ENCODE measurements at places on chromosomes 4 and X.

GRCh38 chr4:98625920-98626319, 32.5 kb downstream of the TSPAN5 start:
- DNase-seq = no peak

DNA sequence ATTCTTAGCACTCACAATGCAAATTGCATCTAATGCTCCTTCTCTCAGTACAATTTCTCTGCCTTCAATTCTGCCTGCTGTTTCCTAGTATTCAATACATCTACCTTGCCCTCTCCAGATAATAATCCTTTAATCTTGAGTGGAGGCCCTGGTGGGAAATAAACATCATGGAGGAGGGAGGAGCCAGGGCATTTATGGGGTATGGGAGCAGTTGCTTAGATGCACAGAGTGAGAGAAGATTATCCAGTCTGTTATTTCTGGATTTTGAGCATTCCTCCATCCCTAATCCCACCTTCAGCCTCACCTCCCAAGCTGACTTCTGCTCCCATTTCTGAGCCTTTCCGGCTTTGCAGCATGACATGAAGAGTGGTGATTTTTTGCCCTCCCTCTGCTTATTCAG, 127.9 kb upstream of the PPP3CA start:
- DNase-seq = no peak

- DNase-seq = no peak
These were observed 49.3 kb downstream of the PAQR3 start for GRCh38 chr4:78889955-78890354.

GRCh38 chr4:38751341-38752010, 31.3 kb downstream of the TLR10 start:
- no peak for DNase-seq

DNA sequence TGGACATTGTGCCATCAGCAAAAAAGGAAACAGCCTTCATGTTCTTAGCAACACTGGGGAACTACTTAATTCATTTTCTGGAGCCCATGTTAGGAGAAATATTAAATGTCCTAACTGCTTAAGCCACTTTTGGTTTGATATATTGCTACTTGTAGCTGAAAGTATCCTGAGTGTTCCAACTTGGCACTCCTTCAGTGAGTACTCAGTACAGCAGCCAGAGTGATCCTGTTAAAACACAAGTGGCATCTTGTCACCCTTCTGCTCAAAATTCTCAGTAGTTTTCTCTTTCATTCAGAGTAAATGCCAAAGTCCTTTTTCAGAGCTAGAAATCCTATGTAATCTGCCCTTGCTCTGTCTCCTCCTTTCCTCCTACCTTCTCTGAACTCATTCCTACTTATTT, 522.0 kb downstream of the GRID2 start:
- DNase-seq = no peak

DNA sequence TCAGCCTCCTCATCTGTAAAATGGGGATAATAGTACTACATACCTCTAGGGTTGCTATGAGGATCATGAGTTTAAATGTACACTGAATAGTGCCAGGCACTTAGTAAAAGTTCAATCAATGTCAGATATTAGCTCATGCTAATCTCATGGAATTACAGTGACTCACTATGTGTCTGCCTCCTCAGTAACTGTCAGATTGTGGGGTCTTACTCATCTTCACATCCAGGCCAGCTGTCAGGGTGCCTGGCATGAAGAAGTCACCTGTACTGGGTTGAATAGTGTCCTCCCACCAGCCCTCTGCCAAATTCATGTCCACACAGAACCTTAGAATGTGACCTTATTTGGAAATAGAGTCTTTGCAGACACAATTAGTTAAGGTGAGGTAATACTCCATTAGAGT, 54.3 kb upstream of the STIM2 start:
- no peak for DNase-seq

GRCh38 chrX:131747173-131747572, 203.3 kb downstream of the OR13H1 start:
- DNase-seq = no peak

DNA sequence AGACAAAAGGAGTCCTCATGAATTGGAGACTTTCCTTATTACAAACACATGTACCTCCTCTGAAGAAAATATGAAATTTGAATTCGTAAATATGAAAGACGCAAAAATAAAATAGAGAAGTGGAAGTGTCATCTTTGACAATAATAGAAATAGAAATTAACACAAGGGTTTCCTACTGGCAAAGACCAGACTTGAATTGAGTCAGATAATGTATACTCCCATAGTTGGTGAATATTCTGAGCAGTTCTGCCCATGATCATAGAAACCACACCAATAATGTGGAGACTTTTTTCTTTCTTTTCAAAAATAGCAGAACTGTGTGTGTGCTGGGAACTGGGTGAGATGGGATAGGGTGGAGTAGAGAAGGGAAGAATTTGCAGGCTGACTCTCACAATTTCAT, 277.7 kb upstream of the TET2 start:
- no peak for DNase-seq

DNA sequence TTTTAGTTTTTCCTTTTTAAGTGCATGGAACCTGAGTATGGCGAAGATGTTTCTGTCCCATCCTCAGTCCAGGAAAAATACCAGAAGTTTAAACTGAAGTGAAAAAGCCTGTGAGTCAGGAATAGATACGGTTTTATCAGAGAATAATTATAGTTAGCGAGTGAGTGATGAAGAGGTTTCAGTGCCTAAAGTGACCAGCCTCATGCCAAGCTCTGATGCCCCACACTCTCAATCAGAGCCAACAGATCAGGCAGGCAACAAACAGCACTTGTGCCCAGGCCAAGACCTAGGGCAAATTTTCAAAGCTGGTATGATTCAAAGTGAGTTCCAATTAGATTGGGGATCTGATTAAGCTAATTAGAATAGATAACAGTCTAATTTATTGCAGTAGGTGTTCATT, 212.8 kb upstream of the NRK start:
- no peak for DNase-seq

DNA sequence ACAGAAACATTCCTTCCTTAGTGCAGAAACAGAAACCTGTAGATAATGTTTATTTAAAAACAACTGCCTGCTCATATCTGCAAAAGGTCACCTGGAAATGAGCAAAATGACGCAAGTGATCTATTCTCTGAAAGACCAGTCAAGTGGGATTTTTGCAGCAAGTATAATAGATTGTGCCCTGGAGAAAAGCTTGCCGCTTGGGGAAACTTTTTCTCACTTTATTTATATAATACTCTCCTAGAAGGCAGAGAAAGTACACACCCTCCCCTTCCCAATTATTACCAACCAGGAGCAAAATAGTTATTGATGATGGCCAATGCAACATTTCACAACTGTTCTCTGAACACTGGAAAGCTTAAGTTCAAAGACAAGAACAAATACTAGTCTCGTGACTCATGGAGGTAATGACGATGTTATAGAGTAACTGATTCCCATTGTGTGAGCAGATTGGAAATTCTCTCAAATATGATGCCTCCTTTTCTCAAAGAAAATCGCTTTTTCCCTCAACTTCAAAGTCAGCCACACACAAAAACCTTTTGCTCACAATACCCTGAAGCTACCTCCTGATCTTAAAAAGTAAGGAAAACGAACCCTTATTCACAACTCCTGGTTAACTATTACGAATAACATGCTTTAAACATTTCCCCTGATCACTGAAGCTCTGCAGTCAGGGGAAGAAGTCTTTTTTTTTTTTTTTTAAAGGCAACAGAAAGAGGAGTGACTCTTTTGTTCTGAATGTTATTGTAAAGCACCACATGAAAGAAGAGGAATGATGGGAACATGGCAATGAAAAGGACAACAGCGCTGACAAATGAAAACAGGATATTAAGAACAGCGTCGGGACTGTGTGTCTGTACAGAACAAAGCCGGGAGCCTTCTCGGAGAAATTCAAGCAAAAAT, 41.0 kb downstream of the MID1 start:
- DNase-seq = no peak

DNA sequence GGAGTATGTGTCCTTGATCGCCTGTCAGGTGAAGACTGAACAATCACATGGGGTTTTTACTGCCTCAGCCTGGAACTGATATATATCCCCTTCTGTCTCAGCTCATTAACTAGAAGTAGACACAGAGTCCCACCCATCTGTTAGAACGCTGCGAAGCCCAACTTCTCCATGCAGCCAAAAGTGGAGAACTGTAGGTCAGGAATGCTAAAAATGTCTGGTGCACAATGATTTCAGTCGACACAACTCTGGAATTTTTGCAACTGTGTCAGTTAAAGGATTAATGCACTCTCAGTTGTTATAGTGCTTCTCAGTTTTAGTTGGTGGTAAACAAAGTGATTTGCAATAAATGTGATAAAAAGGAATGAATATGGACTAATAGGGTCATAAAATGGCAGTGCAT, 287.2 kb downstream of the INPP4B start:
- DNase-seq = no peak

- no peak for DNase-seq
These were observed 44.0 kb upstream of the TLR2 start for GRCh38 chr4:153639833-153640802.

GRCh38 chrX:108261549-108262203, 170.1 kb downstream of the ATG4A start:
- DNase-seq = no peak

- no peak for DNase-seq
These were observed 821.2 kb downstream of the RPA4 start for GRCh38 chrX:97704881-97705280.

- no peak for DNase-seq
These were observed 149.2 kb upstream of the TEX13C start for GRCh38 chrX:125170459-125170858.

DNA sequence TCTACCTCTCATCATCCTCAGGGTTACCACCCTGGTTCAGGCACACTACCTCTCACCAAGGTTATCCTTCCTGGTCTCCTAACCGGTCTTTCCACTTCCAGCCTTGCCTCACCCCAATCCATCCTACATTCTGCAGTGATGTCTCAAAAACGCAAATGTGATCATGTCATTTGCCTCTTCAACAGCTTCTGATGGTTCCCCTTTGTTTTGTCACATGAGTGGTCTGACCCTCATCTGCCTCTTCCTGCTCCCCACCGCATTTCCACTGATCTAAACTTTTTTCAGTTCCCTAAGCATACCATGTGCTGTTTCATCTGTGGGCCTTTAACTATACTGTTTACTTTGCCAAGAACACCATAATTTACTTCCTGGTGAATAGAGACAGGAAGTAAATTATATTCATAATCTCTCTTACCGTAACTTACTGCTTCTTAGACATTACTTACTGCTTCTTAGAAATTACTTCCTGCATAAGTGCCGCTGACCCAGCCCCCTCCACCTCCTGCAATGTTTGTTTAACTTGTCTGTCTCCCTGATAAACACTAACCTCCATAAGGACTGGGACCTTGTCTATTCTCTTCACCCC, 27.1 kb upstream of the NSUN7 start:
- no peak for DNase-seq

DNA sequence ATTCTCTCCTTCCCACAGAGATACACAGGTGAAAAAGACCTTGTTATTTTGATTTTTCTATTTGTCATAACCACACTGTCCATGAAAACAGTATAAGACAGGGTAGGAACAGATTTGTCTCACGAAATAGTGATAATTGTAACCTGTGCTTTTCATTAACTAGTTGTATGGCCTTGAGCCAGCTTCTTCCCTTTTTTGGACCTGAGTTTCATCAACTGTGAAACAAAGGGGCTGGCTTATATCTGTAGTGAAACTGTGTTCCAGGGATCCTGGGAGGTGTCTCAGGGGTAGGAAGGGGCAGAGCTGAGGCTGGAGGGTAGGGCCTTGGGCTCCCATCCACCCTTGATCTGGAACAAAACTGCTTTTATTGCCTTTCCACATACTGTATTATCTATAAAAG, 50.9 kb downstream of the MED28 start:
- DNase-seq = no peak

DNA sequence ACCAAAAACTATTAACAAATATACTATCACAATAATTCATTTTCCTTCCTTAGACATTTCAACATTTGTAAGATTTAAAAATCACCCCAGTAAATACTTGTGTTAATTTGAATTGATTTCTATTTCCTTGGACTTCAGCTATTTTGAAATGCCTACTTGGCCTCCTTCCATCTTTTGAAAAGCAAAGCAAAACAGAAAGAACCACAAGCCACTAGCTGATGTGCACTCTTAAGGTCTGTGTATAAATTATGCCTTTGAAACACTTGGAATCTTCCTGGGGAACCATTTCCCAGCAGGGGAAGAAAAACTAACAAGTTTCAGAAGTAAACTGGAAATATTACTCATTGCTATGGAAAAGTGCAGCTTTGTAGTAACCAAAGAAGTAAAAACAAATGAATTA, 139.8 kb downstream of the CLCN4 start:
- no peak for DNase-seq

DNA sequence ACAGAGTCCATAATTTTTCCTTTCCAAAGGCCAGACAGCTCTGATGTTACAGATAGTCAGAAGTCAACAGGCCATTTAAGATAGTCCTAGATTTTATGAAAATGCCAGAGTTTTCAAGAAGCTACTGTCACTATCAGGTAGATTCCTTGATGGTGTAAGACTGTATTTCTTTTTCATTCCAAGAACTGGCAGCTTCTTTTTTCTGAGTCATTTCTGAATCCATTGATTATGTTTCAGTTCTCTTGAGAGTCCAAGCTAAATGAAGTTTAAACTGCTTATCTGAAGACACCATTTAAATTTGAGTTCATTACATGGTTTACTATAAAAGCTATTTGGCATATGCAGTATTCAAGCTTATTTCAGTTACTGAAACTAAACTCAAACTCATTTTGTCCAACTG, 44.6 kb downstream of the RASSF6 start:
- DNase-seq = no peak

GRCh38 chr4:78922207-78922606, 17.0 kb downstream of the PAQR3 start:
- DNase-seq = no peak

GRCh38 chr4:77652237-77652897, 46.7 kb downstream of the CXCL13 start:
- DNase-seq = no peak

DNA sequence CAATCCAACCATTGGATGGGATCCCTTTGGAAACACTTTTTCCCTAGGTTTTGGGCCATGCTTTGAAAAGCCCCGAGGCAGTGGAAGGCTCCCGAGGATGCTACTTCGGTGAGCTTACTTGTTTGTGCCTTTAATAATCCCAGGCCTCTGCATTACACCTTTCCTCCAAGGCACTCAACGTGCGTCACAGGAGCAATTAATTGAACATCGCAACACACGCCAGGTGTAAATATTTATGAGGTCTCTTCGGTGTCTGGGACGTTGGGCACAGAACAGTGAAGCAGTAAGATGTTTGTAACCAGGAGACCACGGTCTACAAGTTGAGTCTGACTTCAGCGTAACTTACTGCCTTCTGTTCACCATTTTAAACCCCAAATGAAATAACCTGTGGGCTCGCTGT, 97.3 kb downstream of the CLNK start:
- no peak for DNase-seq

GRCh38 chrX:94908171-94908570, 1234.2 kb downstream of the FAM133A start:
- DNase-seq = no peak

DNA sequence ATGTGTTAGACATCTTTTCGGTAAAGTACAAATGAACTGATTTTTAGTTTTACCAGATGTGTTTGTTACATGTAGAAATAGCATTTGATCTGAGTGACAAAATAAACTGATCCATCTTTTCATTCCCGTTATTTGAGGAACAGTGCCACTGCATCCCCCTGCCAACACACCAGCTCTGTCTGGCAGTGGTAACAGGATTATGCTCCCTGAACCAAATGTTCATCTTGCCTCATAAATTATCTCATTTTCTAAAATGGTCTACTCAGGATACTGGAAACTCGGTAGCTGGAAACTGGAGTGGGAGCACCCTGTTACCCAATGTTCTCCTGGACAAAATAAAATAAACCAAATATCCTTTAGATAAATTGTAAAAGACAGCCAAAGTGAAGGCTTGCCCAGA, 171.6 kb downstream of the FAT4 start:
- DNase-seq = no peak

All from WTC11 (cell line).